ENCODE measurements at places on chromosomes 2 and 18.

DNA sequence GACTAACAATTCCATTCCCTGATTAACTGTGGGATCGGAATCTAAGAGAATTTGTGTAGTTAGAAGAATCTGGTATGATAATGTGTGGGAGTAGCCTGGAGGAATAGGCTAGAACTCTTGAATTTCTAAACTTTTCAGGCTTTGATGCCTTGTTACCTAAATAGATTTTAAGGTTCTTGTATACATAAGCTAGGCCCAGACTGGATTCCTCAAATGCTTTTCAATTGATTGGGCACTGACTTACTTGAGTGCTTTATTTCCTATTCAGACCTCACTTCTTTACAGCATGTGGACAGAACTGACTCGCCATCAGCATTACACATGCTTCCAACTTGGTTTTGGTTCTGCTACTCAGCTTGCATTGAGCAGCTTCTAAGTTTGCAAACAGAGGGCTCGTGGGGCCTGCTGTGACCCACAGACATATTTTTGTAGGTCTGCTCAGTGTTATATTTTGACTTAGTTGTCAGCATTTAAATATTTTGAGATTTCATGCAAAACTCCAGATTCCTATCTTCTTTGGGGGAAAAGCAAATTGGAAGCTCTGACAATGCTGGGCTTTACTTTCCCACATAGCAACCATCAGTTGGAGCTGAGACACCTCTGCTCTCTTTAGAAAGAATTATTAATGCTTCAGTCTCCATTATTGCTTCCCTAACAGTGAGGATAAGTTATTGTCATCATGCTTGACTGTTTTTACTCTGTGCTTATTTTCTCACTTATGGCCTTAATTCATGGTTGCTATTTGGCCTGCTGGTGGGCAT is 5.7 kb downstream of the PARD3B start:
- no peak for DNase-seq

DNA sequence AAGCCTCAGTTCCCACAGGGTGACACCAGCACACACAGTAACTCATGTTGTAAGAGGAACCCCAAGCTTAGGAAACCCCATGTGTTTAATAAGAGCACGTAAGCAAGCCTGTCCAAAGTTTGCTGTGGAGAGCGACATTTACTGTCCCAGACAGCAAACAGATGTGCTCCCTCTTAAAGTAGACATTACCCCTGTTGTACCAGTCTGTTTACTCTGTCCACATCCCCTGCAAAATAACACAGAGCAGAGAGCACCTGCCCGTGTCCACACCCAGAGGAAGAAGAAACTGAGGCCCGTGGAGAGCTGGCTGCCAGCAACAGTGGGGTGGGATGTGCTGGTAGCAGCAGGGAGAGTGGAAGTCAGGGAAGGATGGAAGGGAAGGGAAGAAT is 243.5 kb downstream of the GBX2 start:
- DNase-seq, result no peak

DNA sequence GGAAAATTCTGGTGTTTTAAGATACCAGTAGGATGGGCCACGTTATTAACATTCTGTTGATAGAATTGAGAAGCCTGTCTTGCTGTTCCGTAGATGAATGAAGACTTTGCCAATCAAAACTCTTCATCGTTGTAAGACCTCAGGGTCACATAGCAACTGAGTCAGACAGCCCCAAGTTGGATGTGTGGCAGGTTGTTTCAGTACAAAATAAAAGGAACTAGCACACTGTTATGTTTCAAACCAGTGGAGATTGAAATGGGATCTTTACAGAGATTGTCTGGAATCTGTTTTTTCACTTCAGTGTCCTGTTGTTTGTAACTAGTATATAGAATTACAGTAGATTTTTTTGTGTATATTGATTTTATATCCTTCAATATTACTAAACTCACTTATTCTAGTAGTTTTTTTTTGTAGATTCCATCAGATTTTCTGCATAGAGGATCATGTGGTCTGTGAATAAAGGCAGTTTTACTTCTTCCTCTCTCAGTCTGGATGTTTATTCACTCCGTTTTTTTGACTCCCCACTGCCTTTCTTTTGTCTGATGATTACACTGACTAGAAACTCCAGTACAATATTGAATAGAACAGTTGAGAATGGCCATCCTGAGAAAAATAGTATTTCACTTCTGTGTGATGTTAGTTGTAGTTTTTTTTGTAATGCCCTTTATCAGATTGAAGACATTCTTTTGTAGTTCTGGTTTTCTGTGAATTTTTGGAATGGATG is 22.7 kb downstream of the EPC2 start:
- DNase-seq, result peak; percentile 29

- no peak for DNase-seq
These were observed 250.0 kb downstream of the FHOD3 start for GRCh38 chr18:36547544-36547943.

GRCh38 chr2:132825601-132826000 is 155.6 kb upstream of the LYPD1 start:
- DNase-seq, result no peak

GRCh38 chr2:70596293-70596692 is 42.7 kb upstream of the TGFA start:
- no peak for DNase-seq

- no peak for DNase-seq
These were observed 199.9 kb downstream of the TGIF1 start for GRCh38 chr18:3649633-3650426.

DNA sequence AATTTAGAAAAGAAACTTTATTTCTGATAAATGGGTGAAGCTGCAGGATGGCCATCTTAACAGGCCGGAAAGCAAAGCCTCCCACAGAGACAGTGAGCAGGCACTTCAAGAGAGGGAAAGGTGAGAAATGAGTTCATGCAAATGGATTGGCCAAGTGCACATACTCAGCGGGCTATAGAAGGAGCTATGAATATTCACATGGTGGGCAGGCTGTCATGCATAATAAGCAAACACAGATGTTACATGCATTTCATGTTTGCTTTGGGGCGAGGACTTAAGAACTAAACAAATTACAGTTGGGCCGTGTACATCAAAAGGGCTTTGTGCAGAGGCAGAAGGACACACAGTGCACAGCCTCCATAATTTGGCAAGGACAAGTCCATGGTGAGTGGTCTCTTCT is 69.8 kb upstream of the MAL start:
- DNase-seq, result no peak

DNA sequence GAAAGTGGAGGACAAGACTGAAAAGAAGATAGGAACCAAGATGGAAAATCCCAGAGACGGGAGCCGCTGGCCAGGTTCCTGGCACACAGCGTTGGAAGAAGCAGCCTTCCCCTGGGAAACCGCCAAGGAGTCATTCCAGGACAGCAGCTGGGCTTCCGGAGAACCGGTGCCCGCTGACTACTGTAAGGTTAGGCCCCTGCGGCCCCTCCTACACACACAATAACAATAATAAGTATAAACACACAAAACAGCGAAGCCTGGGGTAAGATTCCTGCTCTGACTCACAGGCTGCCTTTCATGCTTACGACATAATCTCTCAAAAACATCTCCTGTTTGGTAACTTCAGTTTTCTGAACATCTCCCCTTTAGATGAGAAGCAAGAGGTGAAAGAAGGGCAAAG is 28.1 kb upstream of the MYCN start:
- DNase-seq, result no peak

- no peak for DNase-seq
These were observed 55.2 kb upstream of the MGAT4A start for GRCh38 chr2:98786179-98786578.

DNA sequence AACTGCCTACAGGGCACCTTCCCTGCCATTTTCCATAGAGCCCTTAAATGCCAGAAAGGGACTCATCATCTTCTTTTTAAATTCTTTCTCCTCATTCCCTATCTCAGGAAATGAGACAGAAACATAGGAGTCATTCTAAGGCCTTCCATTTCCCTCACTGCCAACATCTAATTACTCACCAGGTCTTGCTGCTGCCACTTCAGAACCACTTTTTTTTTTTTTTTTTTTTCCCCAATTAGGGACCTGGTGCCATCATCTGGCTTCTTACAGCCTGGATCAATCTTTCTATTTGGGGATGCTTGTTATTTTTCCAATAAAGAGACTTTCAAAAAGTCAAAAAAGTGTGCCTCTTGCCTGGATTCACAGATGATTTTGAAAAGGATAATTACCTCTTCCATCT is 373.4 kb downstream of the LPIN1 start:
- no peak for DNase-seq

GRCh38 chr2:71826826-71827523 is 320.7 kb downstream of the CYP26B1 start:
- DNase-seq, result no peak

DNA sequence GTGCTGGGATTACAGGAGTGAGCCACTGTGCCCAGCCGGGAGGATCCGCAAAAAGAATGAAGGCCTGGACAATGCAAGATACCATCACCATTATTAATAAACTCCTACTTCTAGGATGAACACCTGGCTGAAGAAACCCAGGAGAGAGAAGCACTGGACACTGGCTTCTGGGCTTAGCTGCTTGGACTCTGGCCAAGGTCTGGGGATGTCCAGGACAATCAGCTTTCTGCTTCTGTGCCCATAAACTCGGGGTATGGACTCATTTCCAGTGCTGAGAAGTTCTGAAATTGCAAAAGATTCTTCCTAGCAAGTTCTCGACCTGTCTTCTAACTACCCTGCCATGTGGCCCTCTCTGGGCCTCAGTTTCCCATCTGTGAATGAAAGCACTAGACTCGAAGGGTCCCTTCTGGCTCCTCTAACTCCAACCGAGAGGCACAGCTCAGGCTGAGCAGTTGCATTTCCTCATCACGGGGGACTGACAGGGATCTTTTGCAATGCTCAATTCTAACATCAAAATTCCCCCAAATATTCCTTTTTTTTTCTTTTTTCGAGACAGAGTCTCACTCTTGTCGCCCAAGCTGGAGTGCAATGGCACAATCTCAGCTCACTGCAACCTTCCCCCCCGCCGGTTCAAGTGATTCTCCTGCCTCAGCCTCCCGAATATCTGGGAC is 2.4 kb upstream of the SH2D6 start:
- DNase-seq, result peak; percentile 73

DNA sequence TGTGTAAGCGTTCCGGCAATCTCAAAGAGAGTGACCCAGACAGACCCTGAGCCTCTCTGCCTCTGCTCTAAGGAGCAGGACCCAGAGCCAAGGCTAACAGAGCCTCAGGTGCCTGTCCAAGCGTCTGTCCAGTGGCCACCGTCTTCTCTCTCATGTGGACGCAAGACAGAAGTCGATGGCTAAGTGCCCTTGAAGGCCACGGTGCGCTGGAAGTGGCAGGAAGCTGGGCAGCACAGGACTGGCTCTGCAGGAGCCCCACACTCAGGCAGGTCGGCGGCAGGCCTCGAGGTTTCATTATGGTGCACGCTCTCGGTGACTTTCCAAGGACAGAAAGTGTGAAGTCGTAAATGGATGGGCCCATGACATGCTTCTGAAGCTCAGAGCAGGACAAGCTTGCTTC is 49.1 kb downstream of the HDAC4 start:
- no peak for DNase-seq

GRCh38 chr2:120926463-120927264 is 191.0 kb downstream of the GLI2 start:
- DNase-seq, result no peak

- no peak for DNase-seq
These were observed 56.0 kb downstream of the UBE2E3 start for GRCh38 chr2:181036445-181036844.

- DNase-seq, result no peak
These were observed 14.2 kb upstream of the RAB27B start for GRCh38 chr18:54813977-54814565.

GRCh38 chr18:68414407-68414806 is 300.5 kb downstream of the TMX3 start:
- no peak for DNase-seq
